ENCODE measurements at places on chromosomes 7 and 10.

- no peak for DNase-seq
These were observed 52.3 kb upstream of the PIP4K2A start for GRCh38 chr10:22766693-22767092.

DNA sequence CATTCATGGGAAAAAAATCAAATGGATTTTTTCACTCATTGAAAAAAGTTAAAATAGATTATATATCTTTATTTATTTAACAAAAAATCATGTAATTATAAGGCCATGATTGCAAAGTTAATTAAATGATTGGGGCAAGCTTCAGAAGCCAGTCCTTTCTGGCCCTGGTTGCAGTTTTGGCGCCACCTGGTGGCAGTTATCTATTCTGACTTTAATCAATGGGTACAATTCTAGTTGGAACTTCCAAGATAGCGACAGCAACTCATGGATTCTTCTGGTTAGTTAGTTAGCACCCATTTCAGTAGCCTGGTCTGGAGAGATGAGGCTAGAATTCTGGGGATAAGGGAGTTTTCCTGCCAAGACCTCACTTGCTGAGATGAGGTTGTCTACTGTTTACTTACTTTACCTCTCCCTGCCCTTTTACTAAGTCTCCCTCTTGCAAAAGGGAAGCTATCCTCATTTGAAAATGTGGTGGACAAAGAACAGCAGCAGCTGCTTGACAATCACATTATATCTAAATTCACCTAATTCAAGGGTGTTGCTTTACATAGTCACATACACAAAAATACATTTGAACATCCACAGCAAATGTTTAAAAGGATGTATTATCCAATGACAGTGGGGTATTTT is 42.3 kb downstream of the NOC3L start:
- DNase-seq, result peak; percentile 49

DNA sequence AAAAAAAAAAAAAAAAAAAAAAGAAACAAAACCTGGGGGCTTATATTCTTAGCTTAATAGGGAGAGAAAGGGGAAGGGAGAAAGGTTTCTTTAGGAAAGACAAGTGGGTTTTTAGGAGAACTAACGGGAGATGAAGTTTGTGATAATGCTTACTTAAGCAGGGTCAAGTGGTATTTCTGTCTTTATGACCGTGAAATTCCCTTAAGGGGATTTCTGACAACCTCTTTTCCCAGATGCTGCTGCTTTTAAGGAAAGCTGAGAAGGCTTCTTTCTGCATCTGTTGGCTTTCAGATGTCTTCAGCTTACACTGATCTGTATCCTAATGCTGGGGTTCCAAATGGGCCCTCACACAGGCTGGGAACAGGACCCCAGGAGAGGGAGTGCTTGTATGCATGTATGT is 42.6 kb downstream of the ADAMTS14 start:
- no peak for DNase-seq

DNA sequence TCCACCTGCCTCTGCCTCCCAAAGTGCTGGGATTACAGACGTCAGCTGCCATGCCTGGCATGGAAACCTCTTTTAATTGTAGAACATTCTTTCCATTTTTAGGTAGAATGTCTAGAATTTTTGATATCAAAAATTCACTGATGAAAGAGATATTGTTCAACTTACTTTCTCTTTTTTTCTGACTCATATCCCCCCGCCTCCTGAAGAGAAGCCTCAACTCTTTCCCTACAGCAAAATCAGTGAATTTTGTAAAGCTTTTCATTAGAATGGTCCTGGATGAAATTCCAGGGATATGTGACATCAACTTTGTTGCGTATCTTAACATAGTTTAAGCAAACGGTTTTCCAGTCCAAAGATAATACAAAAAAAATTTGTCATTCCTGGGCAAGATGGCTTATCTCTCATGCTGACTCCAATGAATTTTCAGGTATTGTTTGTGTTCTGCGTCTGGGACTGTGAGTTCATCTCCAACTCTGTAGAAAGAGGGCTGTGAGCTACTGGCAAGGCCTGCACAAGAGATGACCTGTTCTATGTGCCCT is 256.8 kb downstream of the BMPER start:
- no peak for DNase-seq

- no peak for DNase-seq
These were observed 90.5 kb upstream of the ZNF32 start for GRCh38 chr10:43739161-43739560.

- no peak for DNase-seq
These were observed 74.1 kb upstream of the GRB10 start for GRCh38 chr7:50856806-50857205.

DNA sequence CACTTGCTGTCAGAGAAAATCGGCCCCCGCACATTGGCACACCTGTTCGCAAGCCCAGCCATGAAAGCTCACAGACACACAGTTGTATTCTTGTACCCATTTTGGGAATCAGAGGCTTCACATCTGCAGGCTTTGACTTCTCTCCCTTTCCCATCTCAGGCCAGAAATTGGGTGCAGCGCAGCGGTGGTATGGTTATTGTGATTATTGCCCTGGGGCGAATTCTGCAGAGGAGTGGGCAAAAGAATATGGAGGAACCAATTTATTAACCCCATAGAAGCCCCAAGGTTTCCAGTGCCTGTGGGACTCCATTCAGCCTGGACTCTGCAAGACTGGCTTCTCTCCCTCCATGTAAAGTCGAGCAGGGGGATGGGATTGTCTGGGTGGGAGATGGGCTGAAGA is 14.0 kb downstream of the TLX1 start:
- no peak for DNase-seq

DNA sequence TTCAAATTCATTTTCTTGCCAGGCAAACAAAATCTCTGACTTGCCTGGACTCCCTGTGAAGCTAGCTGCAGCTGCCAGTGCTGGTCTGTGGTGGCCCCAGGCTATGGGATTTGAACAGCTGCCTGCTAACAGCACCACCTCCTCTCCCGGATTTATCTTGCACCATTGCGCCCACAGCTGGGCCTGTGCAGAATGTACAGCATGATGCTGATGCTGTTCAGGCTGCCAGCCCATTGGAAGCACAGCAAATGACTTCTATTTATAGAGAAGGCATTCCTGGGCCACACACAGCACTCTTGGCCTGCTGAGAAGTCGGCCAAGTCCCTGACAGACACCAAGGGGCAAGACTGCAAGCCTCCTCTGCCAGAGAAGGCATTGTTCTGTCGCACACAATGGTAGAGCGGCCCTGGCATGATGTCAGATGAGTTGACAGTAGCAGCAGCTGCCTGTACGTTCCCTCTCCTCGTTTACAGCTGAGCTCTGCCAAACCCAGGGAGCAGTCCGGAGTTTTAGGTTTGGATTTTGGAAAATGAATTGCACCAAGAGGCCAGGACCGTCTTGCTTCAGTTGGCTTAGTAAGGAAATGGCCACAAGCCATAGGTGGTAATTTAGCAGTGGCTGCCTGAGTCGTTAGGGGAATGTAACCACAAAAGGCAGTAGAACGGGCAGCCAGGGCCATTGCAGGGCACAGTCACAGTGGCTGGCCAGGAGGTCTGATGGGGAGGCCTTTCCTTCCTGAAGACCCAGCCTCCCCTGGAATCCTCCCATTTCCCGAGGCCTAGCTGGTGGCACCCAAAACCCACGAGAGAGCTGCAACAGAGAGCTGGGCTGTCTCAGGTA is 38.5 kb downstream of the MTURN start:
- no peak for DNase-seq

- DNase-seq, result no peak
These were observed 2.5 kb downstream of the CALN1 start for GRCh38 chr7:72409638-72410015.

GRCh38 chr10:1724921-1725488 is 12.3 kb downstream of the ADARB2 start:
- no peak for DNase-seq

- no peak for DNase-seq
These were observed 337.8 kb downstream of the SORCS1 start for GRCh38 chr10:106826716-106827115.

GRCh38 chr10:129844216-129844766 is 119.8 kb downstream of the EBF3 start:
- no peak for DNase-seq

- DNase-seq, result no peak
These were observed 66.3 kb upstream of the EFCAB10 start for GRCh38 chr7:105647591-105647990.

DNA sequence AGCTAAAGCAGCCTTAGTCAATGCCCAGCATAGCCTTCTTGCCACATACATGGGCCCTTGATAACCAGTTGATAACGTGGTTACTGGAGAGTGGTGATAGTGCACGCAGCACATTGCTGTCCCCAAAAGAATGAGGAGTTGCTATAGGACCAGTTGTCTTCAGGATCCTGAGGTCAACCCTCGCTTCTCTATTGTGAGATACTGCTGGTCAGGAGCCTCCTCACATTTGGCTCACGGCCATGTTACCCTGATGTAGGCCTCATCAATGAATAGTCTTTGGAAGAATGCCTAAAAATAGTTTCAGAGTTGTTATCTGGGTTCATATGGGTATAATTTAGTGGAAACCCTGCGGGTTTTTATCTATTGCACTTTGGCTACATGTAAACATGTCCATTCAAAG is 230.7 kb downstream of the VTI1A start:
- no peak for DNase-seq

GRCh38 chr10:18651324-18652007 is at the start of gene NSUN6:
Gene NSUN6, minus strand, starts transcription at chr10:18651587. Its CDS starts 384 bp downstream, at chr10:18651203.
- peak; percentile 93 for DNase-seq

DNA sequence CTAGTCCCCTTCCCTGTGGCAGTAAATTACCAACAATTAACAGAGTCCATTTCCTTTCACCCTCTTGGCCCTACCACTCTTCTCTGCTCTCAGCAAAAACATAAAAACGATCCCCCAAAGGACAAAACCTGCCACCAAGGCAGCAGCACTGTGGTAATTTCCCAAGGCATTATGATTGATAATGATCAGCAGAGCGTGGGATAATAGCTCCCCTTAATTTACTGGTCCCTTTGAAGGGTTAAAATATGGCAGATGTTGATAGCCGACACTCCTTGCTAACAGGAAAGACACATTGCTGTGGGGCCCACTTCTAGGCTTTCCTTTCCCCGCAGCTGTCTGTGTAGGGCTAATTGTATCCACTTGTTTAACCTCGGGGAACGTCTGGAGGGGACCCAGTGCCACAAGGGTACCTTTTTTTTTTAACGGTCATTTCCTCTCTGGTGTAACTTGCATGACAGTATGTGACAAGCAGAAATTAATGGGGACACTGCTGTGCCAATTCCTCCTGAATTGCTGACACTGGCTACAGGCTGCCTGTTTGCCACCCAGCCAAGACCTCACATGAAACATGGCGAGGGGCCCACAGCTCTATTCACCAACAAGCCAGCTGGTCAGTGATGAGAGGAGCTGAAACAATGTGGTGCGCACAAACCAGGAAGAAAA is 81.3 kb downstream of the CDK6 start:
- DNase-seq, result no peak
